ENCODE measurements at places on chromosomes 3 and 15.

- no peak for DNase-seq
Measured at GRCh38 chr3:158701420-158702065, 29.1 kb upstream of the LXN start.

GRCh38 chr3:13164893-13165492 is 91.8 kb upstream of the IQSEC1 start:
- DNase-seq, result no peak

DNA sequence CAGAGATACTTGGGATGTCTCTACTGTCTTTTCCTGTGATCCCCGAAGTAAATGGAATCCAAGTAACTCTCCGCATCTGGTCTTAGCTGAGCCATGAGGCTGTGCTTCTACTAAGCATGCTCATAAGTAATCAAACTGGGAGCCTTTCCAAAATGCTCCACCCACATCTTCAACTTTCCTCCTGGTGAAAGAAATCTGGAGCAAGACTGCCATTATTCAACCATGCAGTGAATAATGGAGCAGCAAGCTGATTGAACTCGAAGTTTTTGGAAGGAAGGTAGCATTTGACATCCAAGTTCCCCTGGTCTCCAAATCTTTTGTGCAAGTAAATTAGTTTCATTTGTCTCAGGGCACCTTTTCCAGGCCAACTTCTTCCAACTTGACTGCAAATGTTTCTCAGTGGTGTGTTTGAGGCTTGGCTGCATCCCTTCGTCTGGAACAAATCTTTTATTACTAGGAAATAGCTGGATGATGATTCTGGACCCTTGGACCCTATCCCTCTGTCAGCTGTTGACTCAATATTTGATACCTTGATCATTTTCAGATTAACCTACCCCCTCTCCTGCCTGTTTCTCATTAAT is 19.4 kb downstream of the GXYLT2 start:
- peak; percentile 48 for DNase-seq

- no peak for DNase-seq
Measured at GRCh38 chr15:40420071-40420713, 14.6 kb downstream of the IVD start.

- DNase-seq, result no peak
Measured at GRCh38 chr3:48636149-48636655, 941 bp upstream of the SLC26A6 start.

DNA sequence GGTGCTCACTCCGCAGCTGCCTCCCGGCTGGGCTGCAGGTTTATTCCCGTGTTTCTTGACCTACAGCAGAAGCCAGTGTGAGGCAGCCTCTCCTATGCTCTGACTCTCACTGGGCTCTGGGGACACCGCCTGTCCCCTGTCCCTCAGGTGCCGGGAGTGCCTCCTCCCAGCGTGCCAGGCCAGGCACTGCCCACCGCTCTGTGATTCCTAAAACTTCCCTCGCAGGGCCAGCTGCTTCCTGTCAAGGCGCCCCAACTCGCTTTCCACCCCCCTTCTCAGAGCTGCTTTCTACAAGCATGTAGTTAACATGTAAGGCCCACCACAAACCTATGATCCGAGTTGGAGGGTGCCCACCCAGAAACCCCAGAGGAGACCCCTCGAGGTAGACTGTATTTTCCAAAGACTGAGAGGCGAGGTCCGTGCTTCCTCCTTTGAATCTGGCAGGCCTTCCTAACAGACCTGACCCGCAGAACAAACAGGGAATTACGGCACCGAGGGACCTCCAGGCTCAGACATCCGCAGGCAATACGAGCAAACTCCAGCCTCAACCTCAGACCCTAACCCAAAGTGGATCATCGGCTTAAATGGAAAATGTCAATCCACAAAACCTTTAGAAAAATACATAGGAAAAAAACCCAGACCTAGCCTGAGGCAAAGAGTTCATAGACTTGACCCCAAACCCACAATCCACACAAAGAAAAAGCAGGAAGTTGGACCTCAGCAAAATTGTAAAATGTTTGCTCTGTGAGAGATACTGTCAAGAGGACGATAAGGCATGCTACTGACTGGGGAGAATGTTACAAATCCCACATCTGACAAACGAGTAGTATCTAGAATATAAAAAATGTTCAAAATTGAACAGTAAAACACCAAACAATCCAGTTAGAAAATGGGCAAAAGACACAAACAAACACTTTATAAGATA is 121.3 kb upstream of the IQSEC1 start:
- no peak for DNase-seq

DNA sequence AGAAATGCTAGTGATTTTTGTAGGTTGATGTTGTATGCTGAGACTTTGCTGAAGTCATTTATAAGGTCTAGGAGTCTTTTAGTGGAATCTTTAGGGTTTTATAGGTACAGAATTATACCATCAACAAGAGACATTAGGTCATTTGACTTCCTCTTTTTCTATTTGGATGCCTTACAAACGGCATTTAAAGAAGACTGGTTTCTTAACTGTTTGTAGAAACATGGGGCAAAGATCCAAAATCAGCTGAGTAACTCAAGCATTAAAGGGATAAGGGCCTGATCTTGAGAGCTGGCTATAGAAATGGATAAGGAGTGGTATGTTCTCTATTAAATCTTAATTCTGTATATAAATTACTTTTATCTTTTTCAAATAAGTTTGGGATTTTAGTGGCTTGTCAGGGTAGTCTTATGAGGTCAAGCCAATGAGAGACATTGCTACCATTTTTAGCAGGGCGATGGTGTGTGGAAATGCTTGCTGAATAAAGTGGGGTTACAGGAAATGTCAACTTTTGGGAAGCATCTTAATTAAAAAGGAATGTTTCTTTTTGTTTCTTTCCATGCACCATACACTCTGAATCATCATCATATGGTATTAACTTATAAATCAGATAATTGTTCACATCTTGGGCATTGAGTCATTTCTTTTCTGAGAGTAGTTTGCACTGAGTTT is 197.7 kb upstream of the GBE1 start:
- DNase-seq, result no peak

- DNase-seq, result no peak
Measured at GRCh38 chr3:171711461-171712170, 98.7 kb downstream of the PLD1 start.

GRCh38 chr3:195818301-195818700 is 6.6 kb upstream of the MUC4 start:
- DNase-seq, result no peak

DNA sequence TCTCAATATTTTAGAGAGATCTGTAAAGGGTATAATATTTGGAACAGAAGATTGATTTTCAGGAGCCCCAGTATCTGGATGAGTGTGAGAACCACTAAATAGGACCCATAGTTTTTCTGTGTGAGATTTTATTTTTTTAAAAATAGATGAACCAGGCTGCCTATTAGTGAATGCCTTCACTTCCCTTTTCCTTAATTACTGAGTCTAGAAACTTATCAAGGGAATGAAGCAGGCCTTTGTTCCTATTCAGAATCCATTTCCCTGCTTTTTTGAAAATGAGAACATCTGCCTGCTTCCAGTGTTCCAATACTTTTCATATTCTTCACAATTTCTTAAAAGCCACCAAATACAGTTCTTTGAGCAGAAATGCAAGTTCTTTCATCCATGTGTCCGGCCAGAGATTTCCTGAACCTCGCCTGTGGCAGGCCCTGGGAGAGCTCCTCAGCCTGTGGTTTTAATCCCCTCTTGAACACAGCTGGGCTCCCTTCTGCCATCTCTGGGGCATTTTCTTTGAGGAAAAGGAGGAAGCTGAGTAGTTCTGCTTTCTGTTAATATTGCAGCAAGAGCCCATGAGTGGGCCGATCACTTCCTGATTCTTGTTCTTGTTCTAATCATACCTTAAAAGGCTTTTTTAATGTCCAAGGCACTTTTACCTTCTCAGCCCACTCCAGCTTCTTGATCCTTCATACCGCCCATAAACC is 4.7 kb downstream of the EHD4 start:
- DNase-seq, result peak; percentile 60

DNA sequence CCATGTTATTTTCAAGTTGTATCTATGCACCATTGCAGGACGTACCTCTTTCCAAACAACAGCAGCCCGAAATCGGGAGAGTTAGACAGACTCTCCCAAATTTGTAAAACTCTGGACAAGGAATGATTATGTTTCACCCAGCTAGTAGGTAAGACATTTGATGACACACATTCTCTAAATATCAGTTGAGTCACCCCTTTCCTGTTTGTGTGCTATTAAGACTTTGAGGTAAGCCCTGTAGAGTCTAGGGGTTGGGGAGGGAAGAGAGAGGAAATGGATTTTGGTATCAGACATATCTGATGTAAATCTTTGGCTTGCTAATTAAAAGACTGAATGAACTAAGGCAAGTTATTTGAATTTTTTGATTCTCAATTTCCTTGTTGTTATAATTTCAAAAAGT is 999.0 kb downstream of the TUSC7 start:
- DNase-seq, result no peak

DNA sequence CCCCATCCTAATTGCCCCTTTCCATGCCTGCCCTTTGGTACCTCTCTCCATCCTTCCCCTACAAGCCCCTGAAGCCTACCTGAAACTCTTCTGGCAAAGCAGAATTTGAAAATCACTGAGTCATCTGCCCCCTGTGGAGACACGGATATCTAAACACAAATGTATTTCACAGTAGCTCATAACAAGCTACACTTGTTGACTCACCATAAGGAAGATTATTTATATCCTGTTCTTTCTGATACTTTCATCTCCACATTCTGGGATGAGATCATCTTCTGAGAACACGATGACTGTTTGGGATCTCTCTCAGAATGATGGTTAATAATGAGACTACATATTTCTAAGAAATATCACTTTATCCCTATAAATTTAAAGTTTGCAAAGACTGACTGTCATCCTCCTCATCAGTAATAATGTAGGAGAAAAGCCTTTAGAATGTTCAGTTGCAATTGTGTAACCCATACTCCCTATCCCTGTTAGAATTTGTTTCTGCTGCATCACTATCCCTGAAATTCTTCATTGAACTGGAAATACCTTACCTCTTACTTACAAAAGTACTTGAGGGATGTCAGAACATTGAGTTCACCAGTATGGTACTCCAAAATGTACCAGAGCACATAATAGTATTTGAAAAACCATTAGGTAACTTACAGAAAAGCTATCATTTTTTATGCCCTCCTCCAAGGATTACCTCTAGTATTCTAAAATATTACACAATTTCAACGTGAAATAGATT is 116.1 kb upstream of the IL12A start:
- no peak for DNase-seq

Measured in Ammon's horn (tissue), 1 donor.